ENCODE measurements at places on chromosomes 4 and X.

DNA sequence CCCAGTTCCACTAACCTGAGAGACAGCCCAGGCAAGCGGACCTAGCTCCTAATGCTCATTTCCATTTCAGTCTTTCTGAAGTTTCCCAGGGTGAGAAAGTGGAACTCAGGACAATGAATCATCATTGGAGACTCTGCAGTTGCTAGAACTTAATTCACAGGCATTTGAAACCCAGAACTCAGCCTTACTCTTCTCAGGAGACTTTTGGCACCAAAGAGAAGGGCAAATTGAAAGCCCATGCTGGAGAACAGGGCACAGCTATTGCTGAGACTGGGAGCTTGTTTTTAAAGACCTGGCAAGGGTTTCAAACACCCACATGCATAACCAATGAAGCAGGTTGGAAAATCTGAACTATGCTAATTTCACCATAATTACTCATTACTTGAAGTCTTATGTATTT lies 36.0 kb downstream of the BST1 start:
- DNase-seq: no peak

GRCh38 chr4:168421671-168422070 lies 58.6 kb downstream of the DDX60L start:
- DNase-seq: no peak

- no peak for DNase-seq
These were observed 52.0 kb upstream of the WDR17 start for GRCh38 chr4:176013476-176014247.

DNA sequence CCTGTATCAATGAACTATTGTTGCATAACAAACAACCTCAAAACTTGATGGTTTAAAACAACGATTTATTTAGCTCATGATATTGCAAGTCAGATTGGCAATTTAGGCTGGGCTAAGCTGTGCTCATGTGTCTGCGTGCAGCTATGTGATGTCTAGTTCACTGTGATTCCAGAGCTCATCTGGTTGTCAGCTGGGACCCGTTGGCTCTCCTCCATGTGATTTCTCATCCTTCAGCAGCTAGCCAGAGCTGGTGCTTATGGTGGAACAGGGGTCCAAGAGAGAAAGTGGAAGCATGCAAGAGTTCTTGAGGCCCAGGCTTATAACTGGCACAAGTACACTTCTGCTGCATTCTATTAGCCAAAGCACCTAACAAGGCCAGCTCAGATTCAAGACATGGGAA lies 28.8 kb upstream of the TRPC3 start:
- no peak for DNase-seq

DNA sequence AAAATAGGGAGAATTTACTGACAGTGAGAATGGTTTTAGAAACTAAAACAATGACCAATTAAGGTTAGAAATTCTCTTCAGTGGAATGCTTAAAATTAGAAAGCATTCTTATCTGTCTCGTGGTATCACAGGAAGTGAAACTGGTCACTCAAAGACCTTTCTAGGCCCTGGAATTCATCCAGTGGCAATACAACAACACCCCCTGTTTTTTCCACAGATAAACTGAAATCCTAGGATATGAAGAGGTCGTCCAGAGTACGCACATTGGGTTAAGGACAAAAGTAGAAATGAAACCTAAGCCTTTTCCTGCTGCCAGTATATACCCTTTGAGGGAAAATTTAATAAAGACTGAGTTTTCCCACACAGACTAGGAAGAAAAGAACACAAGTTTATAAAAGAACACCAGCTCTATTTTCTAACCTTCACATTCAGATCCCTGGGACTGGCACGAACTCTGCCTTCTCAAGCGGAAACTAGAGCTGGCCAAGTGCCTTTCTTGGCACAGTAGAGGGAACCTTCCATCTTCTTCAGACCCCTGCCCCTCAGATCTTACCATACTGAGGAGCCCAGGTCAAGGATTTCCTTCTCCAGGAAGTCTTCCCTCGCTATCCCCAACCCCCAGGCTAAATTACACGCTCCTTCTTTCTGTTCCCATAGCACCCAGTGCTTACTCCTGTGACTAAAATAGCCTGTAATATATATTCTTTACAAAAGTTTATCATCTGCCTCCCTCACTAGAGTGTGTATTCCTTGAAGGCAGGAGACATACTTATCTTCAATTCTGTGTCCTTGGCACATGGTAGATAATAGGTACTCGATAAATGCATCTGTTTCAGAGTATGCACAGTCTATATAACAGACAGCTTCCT lies 16.9 kb downstream of the LHFPL1 start:
- DNase-seq: no peak
